ENCODE measurements at places on chromosomes 6 and 20.

DNA sequence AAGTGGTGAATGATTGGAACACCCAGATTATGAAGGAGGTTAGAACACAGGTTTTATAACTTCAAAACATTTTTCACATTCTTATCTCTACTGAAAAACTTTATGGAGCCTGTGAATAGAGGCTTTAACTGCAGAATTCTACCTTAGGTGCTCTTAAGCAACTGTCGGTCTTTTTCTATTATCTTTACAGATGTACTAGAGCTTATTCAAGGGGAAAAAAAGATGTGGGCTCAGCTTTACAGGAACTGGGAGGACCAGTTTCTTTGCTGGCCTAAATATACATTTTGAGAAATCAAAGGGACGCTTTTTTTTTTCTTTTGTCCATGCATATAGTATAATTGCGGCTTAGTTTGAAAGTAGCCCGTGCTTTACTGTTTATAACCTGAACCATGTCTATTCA is 58.9 kb downstream of the UST start:
- DNase-seq = no peak

DNA sequence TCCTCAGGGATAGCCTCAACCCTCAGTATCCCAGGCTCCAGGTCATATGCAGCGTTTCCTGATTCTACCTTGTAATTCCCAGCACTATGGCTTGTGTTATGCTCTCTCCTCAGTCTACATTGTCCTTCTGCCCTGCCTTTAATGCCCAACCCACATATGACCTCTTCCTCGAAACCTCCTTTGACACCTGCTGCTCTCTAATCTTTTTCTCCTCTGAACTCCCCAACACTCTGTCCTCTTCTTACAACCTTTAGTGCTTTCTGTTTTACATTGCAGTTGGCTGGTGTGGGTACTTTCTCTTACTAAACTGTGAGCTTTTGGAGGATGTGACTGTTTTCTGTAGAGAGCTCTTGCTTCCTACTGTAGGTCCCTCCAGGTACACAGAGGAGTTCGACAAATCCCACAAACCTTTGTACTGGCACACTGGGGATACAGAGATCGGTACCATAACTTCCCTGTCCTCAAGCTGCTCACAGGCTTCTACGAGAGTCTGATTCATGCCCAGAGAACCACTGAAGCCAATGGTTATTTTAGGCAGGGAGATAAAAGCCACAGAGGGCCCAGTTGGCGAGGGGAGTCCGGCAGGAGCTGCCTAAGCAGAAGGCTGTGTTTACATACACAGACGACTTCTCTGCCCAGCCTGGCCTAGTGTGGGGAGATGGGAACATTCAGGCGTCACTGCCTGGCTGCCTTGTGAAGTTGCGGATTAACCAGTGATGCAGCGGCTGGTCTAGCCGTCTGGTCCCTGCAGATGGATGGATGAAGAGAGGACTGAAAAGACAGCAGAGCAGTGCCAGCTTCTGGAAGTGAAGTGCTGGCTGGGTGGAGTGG is 8.4 kb upstream of the EPB41L1 start:
- no peak for DNase-seq

DNA sequence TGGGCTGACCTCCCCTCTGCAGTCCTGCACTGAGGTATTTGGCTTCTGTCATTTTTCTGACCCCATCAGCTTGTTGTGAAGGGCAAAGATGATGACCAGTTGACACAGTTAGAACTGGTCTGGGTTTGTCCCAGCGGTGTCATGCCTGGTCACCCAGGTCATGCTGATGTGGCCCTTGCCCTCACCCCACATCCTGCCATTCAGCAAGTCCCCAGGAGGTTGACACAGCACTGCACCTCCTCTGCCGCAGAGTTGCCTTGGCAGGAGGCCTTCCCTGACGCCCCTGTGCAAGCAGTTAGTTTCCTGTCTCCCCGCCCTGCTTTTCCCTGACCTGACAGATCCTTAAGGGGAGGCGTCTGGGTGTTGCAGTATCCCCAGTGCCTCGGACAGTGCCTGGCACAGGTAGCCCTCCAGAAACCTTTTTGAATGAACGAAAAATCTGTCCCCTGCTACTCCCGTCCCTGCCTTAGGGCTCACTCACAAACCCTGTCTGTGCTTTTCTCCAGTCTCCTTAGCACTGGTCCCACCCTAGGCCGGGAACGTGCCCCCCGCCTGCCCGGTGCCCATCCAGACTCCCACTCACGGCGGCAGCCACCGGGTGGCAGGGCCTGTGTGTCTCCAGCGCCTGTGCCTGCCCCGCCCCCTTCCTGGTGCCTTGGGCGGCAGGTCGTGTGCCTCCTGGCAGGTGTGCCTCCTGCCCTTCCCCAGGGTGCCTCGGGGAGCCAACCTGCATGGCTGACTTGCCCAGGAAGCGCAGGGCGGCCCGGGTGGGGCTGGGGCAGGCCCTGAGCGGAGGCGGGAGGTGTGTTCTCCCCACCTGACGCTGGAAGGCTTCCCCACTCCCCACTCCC is 146.3 kb upstream of the RNF24 start:
- DNase-seq = peak; percentile 54

- no peak for DNase-seq
Observed at GRCh38 chr20:2527762-2528161, 8.6 kb upstream of the TMC2 start.

- no peak for DNase-seq
Observed at GRCh38 chr20:3188823-3189413, 15.6 kb downstream of the DDRGK1 start.

DNA sequence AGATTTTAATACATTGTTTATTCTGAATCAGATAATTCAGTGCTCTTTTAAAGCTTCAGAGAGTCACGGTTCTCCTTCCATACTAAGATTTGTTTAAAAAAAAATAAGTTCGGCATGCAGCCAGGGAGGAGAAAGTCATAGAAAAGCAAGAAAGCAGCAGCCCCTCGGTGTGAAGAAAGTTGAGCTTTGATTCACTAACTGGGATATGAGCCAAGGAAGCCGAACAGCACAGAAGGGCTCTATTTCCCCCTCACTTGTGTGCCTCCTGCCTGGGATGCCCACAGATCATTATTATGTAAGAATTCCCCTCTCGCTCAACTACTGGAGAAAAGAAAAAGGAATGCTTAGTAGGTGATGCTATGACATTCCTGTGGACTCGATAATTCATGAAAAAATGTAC is 69.3 kb upstream of the SYNJ2 start:
- DNase-seq = no peak

DNA sequence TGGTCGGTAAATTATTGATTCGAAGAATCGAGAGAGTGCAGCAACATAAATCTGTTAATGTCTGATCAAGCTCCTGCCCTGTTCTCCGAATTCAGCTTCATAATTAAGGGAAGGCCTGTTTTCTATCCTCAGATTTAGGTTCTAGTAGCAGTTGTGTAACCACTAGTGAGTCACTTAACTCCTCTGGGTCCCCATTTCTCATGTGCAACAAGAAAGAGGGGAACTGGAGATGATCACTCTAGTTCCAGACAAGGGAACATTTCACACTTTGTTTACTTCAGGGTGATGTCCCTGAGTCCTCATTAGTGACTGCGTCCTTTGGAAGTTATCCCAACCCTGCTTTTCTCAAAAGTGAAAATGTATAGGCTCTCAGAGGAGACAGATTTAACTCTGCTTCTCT is 68.1 kb upstream of the RNF146 start:
- no peak for DNase-seq

DNA sequence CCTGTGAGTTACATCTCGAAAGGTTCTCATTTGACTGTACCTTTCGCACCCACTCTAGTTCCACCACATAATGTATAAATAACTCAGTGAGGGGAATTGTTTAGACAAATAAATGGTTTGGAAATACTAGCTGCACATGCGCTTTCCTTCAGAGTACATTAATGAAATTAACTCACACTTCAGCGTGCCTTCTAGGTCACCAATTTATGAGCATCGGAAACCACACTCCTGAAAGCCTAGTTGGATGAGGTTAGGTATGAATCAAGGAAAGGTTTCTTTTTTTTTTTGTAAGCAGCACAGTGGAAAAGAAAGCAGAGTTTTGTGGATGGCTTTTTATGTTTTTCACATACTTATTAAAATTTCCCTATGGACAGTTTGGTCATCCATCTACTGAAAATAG is 247.8 kb upstream of the TCF21 start:
- no peak for DNase-seq

DNA sequence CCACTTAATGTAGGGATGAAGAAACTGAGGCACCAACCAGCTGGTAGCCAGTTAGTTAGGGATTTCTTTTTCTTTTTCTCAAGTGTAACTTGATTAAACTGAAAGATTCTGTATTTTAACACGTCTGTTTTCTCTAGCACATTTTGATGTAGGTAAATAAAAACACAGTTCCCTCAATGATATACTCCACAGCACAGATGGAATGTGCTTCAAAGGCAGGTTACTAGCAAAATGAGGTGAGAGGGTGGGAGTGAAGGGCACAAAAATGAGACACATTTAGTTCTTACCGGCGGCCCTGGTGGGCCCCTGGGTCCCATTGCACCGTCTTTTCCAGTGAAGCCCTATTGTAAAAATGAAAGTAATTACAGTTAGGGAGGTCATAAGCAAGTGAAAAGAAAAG is 108.9 kb downstream of the COL12A1 start:
- DNase-seq = no peak

Data from COR-L47 (cell line).